ENCODE measurements at places on chromosomes 4 and X.
A peak's percentile ranks its signal among the peaks of the same experiment; 100 is the strongest.

- DNase-seq, result no peak
Observed at GRCh38 chr4:101288365-101289145, 58.8 kb downstream of the PPP3CA start.

- DNase-seq, result no peak
Observed at GRCh38 chr4:145944886-145945285, 6.3 kb upstream of the ZNF827 start.

DNA sequence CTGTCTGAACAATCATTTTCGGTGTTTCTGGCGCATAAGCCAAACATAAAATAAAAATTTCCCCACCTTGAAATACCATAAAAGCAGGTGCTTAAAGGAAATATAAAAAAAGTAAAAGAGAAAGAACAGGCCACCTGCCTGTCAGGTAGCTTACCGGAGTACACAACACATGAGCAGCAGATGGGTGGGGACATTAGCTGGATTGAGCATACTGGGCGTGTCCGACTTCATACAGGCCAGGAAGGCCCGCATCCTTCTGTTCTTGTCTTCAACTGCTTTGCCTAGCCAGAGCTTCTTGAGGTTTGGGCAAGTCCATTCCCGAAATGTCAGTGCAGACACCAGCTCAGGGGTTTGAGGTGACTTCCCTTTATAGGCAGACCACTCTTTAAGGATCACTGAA lies 66.7 kb downstream of the FAM120C start:
- no peak for DNase-seq

- DNase-seq, result no peak
Observed at GRCh38 chr4:1821679-1822567, 28.8 kb downstream of the FGFR3 start.

DNA sequence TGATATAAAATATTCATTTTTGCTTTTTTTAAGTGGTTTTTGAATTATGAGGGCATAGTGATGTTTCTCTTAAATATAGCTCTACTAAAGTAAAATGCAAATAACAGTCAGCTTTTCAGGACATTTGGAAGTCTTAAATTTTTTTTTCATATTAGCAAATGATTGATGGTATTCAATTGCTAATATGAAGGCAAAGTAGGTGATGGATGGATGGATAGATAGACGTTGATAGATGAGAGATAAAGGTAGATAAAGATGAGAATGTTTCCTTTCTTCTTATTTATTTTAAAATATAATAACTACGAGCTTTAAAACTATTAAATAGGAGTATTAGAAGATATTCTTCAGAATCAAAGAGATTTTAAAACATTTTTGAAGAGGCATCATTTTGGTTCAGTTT lies 83.7 kb downstream of the FBXO8 start:
- DNase-seq, result no peak

- DNase-seq, result no peak
Observed at GRCh38 chr4:7462509-7462971, 27.8 kb upstream of the PSAPL1 start.

DNA sequence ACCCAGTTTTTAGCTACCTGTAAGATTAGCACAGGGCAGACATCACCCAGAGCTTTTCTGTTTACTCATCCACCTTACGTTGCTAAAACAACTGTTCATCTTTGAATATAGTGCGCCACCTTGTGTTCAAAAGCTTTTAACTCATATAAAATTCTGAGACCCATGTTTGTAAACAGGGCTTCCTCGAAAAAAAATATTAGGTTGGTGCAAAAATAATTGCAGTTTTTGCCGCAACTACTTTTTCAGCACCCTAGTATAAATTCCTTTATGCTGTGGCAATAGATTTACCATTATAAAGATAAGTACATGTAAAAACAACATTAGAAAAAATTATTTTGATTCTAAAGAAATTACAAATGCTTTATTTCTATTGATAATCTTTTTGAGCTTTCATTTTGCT lies 147.9 kb downstream of the LRBA start:
- DNase-seq, result no peak

- DNase-seq, result no peak
Observed at GRCh38 chr4:14303856-14304255, 676.3 kb upstream of the BOD1L1 start.

- no peak for DNase-seq
Observed at GRCh38 chrX:121853762-121854613, 806.6 kb downstream of the GLUD2 start.

DNA sequence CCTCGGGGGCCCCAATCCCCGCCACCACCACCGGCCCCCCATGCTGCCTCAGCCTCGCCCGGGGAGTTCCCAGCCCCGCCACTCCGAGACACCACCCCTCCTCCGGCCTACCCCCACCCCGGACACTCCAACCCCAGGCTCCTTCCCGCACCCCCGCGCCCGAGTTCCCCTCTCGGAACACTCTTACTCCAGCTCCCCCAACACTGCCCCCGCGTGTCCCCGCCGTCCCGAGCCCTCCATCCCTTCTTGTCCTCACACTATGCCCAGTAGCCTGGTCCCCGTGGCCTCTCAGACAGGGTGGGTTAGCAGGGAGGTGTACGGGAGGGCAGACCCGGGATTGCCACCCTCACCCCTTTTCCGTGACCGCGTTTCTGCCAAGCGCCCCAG lies 276.1 kb downstream of the BCOR start:
- DNase-seq, result no peak

DNA sequence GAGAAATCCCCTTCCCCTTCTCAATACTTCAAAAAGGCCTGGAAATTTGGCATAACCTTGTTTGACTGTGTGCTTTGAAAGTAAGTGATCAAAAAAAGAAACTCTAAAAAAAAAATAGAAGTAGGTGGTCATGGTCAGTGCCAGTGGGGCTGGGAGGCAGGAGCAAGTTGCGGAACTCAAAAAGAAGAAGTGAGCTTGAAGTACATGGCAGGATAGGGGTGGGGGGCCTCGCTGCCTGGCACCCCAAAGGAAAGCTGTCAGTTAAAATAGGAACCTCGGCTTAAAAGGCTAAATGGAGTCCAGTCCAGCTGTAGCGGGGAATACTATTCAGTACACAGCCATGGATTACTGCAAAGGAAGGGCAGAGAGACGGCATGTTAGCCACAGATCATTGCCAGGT lies 12.2 kb upstream of the NKRF start:
- no peak for DNase-seq

GRCh38 chr4:112889619-112890527 lies 159.6 kb upstream of the ANK2 start:
- no peak for DNase-seq

GRCh38 chr4:121428721-121429120 lies 47.9 kb upstream of the QRFPR start:
- no peak for DNase-seq

DNA sequence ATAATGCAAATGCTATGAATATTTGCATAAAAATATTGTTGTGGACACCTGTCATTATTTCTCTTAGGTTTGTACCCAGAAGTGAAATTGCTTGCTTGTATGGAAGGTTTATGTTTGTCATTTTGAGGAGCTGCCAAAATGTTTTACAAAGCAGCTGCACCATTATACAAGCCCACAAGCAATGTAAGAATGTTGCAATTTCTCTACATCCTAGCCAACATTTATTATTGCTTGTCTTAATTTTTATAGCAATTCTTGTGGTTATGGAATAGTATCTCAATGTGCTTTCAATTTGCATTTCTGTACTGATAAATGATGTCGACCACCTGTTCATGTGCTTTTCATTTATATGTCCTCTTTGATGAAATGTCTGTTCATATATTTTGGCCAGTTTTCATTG lies 18.7 kb upstream of the RBMX start:
- DNase-seq, result no peak

DNA sequence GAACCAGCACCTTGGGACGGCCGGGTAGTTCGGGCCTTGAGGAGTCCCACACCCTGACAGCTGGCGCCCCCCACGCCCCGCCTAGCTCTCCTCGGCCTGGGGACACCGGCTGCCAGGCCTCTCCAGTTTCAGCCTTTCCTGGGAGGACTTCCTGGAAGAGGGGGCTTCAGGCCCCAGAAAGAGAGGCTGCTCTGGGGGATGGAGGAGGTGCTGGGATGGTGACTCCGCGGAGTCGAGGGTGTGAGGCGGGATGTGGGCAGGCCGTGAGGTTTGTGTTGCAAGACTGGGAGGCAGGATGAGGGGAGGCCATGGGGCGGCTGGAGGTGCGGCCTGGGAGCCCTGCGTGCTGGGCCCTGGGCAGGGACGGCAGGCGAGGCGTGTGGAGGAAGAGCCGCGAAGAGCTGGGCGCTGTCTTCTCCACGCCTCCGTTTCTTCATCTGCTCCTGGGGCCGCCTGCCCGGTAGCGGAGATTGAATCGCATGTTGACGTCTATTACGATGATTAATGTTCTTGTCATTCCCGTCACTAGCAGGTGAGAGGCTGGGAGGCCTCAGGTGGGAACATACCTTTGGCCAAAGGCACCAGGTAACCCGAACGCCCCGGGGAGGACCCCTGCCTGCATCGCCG lies 918 bp upstream of the FGFRL1 start:
- DNase-seq, result peak; percentile 78

DNA sequence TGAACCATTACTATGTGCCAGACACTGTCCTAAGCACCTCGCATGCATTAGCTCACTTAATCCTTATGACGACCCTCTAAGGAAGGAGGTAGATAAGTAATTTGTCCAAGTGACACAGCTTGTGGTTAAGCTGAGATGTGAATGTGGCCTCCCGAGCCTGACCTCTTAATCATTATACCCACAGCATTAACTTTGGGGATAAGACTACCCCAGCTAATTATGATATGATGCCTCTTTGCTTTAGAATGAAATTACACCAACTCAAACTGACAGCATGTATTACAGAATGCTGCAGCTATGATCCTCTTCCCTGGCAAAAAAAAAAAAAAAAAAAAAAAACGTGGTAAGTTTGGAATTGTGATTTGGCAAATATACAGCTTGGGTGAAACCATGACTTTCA lies 53.5 kb downstream of the APBB2 start:
- no peak for DNase-seq

DNA sequence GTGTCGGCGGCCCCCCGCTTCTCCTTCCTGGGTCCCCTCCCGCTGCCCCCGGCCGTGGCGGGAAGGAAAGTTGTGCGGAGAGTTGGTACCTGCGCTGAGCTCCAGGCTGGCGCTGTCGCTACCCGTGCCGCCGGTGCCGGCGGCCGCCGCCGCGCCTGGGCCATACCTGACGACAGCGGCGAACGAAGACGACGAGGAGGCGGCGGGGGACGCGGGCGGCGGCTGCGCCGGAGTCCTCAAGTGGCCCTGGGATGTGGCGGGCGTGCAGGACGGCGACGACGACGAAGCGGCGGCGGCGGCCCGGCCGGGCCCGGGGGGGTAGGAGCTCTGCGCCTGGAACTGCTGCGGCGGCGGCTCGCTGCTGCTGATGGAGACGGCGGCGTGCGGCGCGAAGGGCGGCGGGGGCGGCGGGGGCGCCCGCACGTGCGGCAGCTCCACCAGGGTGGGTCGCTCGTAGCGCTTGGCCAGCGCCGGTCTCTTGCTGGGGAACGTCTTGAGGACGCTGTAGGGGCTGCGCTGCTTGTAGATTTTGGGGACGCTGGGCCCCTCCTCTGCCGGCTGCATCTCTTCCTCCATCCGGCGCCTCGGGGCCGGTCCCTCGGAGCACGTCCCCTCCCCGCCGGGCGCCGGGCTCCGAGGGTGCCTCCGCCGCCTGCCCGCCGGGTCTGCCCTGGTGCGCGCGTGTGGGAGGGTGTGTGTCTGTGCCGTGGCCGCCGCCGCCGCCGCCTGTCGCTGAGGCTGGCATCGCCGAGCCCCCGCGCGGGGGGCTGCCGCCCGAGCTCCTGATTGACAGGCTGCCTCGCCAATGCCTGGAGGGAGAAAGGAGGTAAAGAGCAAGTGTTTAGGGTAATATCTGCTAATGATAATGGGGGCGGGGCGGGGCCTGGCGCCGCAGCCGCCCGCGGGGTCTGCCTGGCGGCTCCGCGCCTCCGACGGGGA lies 618 bp downstream of the BEND4 start:
- DNase-seq, result no peak

GRCh38 chrX:69131886-69132285 lies 33.4 kb downstream of the PJA1 start:
- no peak for DNase-seq

DNA sequence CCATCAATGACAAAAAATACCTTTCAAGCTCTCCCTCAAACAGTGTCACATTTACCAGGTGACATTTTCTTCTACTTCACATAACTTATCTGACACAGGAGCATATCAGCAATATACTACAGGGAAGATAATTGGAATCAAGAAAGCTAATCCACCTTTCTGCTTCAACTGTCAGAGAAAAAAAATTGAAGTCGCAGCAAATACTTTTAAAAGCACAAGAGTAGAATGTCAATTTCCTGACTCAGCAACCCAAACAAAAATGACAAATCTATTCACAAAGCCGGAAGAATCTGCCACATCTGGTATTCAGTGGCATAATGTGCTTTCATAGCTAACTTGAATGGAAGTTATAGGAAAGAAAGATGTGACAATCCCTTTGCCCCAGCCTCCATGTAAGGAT lies 36.7 kb downstream of the AGA start:
- DNase-seq, result no peak

DNA sequence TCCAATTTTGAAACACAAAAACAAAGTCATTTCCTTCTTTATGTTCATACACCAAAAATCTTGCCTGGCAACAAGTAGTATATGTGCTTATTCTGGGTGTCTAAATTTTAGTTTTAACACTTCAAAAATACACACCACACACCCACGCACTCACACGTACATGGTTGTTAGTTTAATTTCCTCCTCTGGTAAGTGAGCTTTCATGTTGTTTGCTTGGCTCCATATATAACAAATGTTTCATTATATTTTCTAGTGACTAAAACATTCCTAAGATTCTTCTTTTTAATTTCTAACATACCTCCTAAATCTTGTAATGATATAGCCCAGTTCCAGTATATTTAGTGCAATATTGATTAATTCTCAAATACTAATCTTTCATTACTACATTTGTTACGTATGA lies 80.9 kb downstream of the PRDM5 start:
- no peak for DNase-seq

DNA sequence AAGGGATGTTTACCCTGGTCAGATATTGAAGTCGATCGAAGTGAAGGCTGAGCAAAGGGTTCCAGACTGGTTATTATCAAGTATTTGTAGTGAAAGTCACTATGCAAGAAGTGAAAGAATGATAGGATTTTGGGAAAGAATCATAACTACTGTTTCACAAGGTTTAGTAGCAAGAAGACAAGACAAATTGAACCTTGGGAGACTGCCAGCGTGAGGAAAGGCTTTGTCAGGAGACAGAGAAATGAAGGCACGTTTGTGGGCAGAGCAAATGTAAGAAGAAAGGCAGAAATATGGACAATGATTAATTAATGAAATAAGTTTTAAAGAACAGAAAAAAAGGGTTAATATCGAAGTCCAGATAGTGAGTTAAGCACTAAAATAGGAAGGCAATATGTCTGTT lies 456.8 kb downstream of the TRIML1 start:
- DNase-seq, result no peak

DNA sequence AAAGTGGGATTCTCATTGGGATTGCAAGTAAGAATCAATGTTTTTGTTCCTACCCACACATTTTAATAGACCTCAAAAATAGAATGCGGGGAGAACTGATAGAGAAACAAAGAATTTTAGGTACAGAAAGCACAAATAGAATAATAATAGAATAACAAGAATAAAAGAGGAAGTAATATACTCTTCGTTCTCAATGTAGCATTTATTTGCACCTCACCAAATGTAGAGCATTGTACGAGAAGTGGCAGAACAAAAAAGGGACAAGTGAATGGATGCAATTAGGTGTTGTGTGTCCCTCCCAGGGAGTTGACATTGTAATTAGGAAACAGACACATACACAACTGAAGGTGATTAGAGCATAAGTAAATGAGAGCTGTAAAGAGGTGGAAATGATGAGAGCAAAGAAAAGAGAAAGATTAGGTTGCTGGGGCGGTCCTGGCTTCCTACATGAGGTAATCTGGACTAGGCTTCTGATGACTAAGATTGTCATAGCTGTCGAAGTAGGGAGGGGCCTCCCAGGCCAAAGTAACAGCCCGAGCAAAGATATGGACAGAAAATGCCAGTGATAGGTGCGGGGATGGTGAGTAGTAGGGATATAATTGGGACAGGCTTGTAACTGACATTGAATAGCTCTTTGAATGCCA lies 10.4 kb downstream of the RAB9A start:
- no peak for DNase-seq
